ENCODE measurements at places on chromosomes 4 and X. TPM values are rescaled to one million over a fixed set of nuclear protein-coding genes. Genes with fewer than 3 reads are reported as not detected.

The PITX2 gene
- total RNA-seq, result not detected

The CTAG1A gene
- not detected for total RNA-seq

The RTL9 gene
- total RNA-seq, result not detected

The CXCL11 gene
- total RNA-seq, result not detected

The CACNA1F gene
- 0.84 TPM for total RNA-seq

The SPATA18 gene
- not detected for total RNA-seq

The KLF8 gene
- 0.67 TPM for total RNA-seq

The ZDHHC15 gene
- 0.06 TPM for total RNA-seq

The MTCP1 gene
- total RNA-seq, result 16.9 TPM

The TACC3 gene
- total RNA-seq, result 137 TPM

The OPN1LW gene
- total RNA-seq, result not detected

The KCND1 gene
- total RNA-seq, result 1.2 TPM

The FANCB gene
- total RNA-seq, result 3.1 TPM

The MTNR1A gene
- total RNA-seq, result not detected

The RHOXF2 gene
- not detected for total RNA-seq

The GC gene
- not detected for total RNA-seq

The ANXA3 gene
- total RNA-seq, result not detected

The TDO2 gene
- not detected for total RNA-seq

The CT45A3 gene
- total RNA-seq, result not detected

Measured in CD8-positive, alpha-beta T cell (primary cell).